Activated T-cell treated with anti-CD3 and anti-CD28 coated beads, Interleukin-2, amount 50 U/mL, for 72 hours (primary cell): ENCODE measurements at places on chromosomes 3 and 15.
A peak's percentile ranks its signal among the peaks of the same experiment; 100 is the strongest.

- no peaks in the 10 kb centered on the region for H3K36me3 ChIP-seq
- peak overlapping the region; percentile 84 for H3K4me3 ChIP-seq
- DNase-seq: peak; percentile 95
- no peaks in the 10 kb centered on the region for H3K27me3 ChIP-seq
- H3K4me1 ChIP-seq: peaks cover 88% of the 10 kb centered on the region
These were observed 55.6 kb downstream of the SMAD3 start for GRCh38 chr15:67120839-67121643.

- H3K27me3 ChIP-seq: no peaks in the 10 kb centered on the region
- no peak for DNase-seq
- peaks cover 26% of the 10 kb centered on the region for H3K36me3 ChIP-seq
- H3K27ac ChIP-seq: no peak overlapping the region
- H3K4me3 ChIP-seq: no peak overlapping the region
- peaks cover 14% of the 10 kb centered on the region for H3K4me1 ChIP-seq
These were observed 127.0 kb downstream of the STAG1 start for GRCh38 chr3:136624894-136625815.

DNA sequence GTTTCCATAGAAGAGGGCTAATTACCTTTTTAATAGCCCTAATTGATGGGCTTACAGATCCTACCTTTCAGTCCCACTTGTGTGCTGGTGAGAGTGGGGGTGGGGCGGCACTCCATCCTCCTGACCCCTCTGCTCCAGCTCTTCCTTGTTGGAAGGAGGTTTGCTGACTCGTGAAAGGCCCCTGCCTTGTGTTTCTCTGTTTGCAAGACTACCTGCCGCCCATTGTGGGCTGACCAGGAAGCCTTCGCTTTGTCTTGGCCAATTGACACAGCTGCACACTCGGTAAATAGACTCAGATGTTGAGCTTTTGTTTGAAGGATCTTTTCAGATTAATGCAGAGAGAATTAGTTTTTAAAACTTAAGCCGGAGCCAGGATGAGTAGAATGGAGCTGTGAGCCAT lies 197.3 kb upstream of the HES1 start:
- H3K4me1 ChIP-seq: no peaks in the 10 kb centered on the region
- no peaks in the 10 kb centered on the region for H3K36me3 ChIP-seq
- DNase-seq: no peak
- no peak overlapping the region for H3K4me3 ChIP-seq
- no peak overlapping the region for H3K27ac ChIP-seq

DNA sequence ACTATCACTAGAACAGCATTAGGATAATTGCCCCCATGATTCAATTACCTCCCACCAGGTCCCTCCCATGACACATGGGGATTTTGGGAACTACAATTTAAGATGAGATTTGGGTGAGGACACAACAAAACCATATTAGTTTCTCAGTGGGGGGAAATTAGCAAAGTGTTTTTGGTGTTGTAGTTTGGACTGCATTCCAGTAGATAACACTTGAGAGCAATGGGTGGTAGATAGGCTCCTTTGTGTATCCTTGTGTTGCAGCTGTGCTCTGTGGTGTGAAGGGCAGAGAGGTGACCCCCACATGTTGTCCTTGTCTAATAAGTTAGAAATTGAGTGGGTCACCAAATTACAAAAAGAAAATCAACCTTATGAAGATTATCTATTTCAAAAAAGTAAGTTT lies 223.8 kb downstream of the SATB1 start:
- H3K36me3 ChIP-seq: peaks cover 5% of the 10 kb centered on the region
- peaks cover under 1% of the 10 kb centered on the region for H3K4me1 ChIP-seq
- peaks cover 7% of the 10 kb centered on the region for H3K27me3 ChIP-seq
- no peak for DNase-seq
- H3K27ac ChIP-seq: no peak overlapping the region
- H3K4me3 ChIP-seq: no peak overlapping the region

GRCh38 chr3:169780742-169781141 lies 7.5 kb downstream of the MYNN start:
- no peaks in the 10 kb centered on the region for H3K27me3 ChIP-seq
- DNase-seq: no peak
- H3K36me3 ChIP-seq: peaks cover 48% of the 10 kb centered on the region
- peak overlapping the region; percentile 39 for H3K4me3 ChIP-seq

DNA sequence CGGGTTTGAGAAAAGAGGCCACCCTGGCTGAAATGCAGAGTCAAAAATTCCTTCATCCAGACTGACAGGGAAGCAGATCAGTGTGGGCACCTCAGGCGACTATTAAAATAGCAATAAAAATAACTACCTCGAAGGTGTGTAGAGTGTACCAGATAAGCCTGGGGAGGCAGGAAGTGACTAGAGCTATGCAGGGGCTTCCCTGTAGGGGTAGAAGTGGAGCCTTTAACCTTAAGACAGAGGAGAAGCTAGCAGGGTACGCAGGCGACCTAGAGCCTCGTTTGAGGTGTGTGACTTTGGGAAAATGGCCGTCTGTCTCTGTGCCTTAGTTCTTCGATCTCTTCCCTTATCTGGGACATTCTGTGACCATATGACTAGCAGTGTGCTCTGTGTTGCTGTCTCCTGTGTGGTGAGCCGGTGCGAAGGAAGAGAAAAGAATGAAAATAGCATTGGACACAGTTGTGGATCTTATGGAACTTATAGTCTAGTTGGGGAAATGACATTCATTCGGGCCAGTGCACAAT lies 17.6 kb downstream of the BHLHE40 start:
- H3K4me1 ChIP-seq: peaks cover 64% of the 10 kb centered on the region
- DNase-seq: no peak
- H3K27me3 ChIP-seq: no peaks in the 10 kb centered on the region
- H3K36me3 ChIP-seq: no peaks in the 10 kb centered on the region
- H3K27ac ChIP-seq: no peak overlapping the region

DNA sequence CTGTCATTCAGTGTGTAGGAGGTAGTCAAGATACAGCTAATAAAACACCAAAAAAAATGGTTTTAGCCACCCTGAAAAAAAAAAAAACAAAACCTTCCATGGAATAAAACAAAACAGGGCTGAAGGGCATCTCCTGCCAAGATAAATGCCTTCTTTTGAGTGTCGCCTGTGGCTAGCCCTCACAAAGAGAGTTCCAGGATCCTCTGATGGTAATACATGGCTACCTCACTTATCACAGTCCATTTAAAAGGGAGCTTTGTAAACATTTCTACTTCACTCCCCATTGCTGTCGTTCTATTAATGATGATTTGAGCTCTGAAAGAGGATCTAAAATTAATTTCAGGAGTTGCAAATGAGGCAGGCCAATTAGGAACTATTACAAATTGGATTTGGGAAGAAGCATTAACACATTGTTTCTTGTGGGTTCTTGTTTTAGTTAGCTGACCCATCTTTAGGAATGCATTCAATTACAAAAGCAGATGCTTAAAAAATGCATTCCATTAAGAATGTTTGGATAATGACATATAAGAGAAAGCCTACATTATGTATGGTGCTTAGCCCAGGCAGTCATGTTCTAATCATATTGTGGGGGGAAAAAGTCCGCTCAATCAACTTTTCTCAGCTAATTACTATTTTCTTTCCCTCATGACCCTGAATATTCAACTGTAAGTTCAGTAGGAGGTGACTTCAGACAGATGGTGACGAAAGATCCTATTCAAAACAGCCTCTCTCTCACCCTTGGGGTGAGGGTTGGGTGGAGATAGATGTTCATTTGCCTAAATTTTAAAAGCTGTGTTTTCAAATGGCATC lies 255.1 kb upstream of the WNT5A start:
- no peak overlapping the region for H3K27ac ChIP-seq
- no peaks in the 10 kb centered on the region for H3K36me3 ChIP-seq
- H3K27me3 ChIP-seq: no peaks in the 10 kb centered on the region
- DNase-seq: no peak
- H3K4me3 ChIP-seq: no peak overlapping the region

GRCh38 chr3:124360563-124360962 lies 368.6 kb upstream of the ROPN1 start:
- no peaks in the 10 kb centered on the region for H3K4me1 ChIP-seq
- no peak overlapping the region for H3K27ac ChIP-seq
- no peaks in the 10 kb centered on the region for H3K36me3 ChIP-seq
- DNase-seq: no peak
- peaks cover 12% of the 10 kb centered on the region for H3K27me3 ChIP-seq

DNA sequence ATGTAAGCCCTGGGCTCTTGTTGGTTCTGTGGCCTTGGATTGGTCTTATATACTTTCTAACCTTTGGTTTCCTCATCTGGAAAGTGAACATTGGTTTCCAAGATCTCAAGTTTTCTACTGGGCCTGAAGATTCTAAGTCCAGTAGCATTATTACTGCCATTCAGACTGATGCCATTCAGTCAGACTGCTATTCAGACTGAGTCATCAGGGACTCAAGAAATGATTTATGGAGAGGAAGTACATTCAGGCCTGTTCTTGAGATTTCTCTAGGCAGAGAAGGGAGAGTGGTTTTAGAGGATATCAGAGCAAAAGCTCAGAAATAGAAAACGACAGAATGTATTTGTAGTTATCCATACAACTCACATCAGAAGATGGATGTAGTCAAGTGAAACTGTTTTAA lies 557.2 kb downstream of the NR2F2 start:
- H3K36me3 ChIP-seq: no peaks in the 10 kb centered on the region
- H3K4me3 ChIP-seq: no peak overlapping the region
- no peak for DNase-seq
- H3K27me3 ChIP-seq: no peaks in the 10 kb centered on the region
- H3K4me1 ChIP-seq: peaks cover 20% of the 10 kb centered on the region

DNA sequence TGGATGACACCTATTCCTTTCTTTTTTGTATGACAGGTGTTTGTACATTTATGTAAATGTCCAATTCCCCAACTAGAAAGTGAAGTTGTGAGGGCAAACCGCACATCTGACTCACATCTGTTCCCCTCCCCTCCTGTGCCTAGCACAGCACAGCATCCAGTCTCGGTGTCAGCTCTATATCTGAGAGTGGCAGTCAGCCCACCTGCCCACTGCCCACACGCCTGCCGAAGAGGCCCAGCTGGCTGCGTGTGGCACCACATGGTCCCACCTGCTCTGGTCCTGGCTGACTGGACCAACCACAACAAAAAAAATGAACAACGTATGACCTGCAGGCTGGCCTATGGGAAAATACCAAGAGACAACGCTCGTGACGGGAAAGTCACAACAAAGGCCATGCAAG lies 62.8 kb downstream of the XXYLT1 start:
- H3K36me3 ChIP-seq: peaks cover 3% of the 10 kb centered on the region
- peak overlapping the region; percentile 48 for H3K4me3 ChIP-seq
- H3K27ac ChIP-seq: peak overlapping the region; percentile 36

DNA sequence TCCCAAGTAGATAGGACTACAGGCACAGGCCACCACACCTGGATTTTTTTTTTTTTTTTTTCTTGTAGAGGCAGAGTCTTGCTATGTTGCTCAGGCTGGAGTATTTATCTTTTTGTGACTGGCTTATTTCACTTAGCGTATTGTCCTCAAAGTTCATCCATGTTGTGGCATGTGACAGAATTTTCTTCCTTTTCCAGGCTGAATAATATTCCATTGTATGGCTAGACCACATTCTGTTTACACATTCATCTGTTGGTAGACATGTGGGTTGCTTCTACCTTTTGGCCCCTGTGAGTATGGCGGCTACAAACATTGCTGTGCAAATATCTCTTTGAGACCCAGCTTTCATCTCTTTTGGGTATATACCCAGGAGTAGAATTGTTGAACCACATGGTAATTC lies 160.2 kb upstream of the SMAD3 start:
- no peaks in the 10 kb centered on the region for H3K36me3 ChIP-seq
- no peak overlapping the region for H3K27ac ChIP-seq
- no peak for DNase-seq
- H3K4me3 ChIP-seq: no peak overlapping the region

- no peak overlapping the region for H3K27ac ChIP-seq
- H3K4me1 ChIP-seq: peaks cover 84% of the 10 kb centered on the region
- peak overlapping the region; percentile 46 for H3K4me3 ChIP-seq
- DNase-seq: peak; percentile 78
These were observed 267.1 kb downstream of the RPLP1 start for GRCh38 chr15:69719527-69720240.

DNA sequence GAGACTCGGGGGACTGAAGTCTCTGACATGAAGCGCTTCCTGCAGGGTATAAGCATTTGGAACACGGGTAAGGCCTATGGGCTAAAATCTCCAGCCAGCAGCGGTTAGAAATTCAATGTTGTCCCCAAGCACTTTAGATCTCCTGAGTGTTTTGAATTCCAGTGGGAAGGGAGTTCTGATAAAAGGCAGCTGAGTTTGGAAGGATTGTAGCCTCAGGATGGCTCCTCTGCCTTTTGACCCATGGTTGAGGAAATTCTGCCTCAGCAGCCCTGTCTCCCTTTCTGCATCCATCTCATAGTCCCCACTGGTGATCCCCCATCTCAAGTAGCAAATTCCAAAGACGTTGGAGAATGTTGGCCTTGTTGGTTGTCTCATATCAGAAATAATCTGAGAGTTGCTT lies 24.2 kb upstream of the HACD2 start:
- H3K4me3 ChIP-seq: no peak overlapping the region
- no peak for DNase-seq
- no peak overlapping the region for H3K27ac ChIP-seq
- peaks cover 25% of the 10 kb centered on the region for H3K4me1 ChIP-seq
- H3K27me3 ChIP-seq: no peaks in the 10 kb centered on the region

- H3K4me1 ChIP-seq: no peaks in the 10 kb centered on the region
- no peaks in the 10 kb centered on the region for H3K27me3 ChIP-seq
These were observed 228.2 kb upstream of the ZPLD1 start for GRCh38 chr3:102206511-102207031.

DNA sequence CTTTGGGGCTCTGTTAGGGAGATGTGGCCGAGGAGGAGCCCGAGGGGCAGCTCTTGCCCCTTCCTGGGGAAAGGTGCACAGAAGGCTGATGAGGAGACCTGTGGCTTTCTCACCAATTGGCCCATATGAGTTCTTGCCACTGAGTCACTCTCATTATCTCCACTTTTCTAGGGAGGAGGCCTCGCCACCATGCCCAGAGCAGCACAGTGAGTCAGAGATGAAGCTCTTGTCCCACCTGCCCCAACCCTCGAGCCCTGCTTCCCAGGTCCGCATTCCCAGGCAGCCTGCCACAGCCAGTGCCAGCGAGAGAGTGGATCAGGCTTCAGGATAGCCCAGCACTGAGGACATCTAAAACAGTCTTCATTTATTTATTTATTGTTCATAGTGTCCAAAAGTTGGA lies 53.5 kb downstream of the AMOTL2 start:
- H3K27me3 ChIP-seq: peaks cover 12% of the 10 kb centered on the region
- no peaks in the 10 kb centered on the region for H3K4me1 ChIP-seq
- H3K27ac ChIP-seq: no peak overlapping the region

DNA sequence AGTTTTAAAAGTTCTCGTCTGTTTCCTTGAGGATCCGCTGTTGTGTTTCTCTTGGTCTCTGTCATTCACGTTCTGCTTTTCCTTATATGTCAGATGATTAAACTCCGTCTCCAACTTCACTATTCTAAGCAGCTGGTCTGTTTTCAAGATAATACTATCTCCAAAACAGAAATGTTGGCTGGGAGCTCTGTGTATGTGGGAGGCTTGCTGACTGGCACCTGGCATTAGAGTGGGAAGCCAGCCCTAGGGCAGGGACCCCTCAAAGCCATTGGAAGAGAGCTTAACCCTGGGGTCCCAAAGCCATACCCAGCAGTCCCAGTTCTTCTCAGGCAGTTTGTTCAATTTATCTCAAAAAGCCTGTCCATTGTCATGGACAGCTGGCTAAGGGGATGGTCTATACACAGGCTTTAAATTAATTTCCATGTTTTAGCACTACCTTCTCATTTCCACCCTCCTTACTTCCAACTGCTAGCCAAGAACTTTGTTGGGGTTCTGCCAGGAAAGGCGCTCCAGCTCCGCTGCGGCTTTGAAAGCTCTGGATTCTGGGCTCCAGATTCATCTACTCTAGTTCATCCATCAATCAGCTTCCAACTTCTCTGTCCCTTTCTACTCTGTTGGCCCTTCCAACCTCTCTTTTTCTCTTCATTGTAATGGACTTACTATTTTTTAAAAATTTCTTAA lies 9.2 kb downstream of the BTBD1 start:
- peak overlapping the region; percentile 77 for H3K27ac ChIP-seq
- H3K4me1 ChIP-seq: peaks cover 5% of the 10 kb centered on the region
- no peak for DNase-seq
- H3K36me3 ChIP-seq: peaks cover 3% of the 10 kb centered on the region
- H3K27me3 ChIP-seq: no peaks in the 10 kb centered on the region
